Activated CD4-positive, alpha-beta T cell treated with anti-CD3 and anti-CD28 coated beads for 1 hour (primary cell): ENCODE measurements at places on chromosomes 3 and 15.

- no peak for DNase-seq
These were observed 114.7 kb upstream of the FRMD4B start for GRCh38 chr3:69500604-69501003.

GRCh38 chr15:66917904-66918448, 147.4 kb upstream of the SMAD3 start:
- no peak for DNase-seq

- DNase-seq = no peak
These were observed 90.4 kb downstream of the CACNA2D3 start for GRCh38 chr3:54212723-54213122.

DNA sequence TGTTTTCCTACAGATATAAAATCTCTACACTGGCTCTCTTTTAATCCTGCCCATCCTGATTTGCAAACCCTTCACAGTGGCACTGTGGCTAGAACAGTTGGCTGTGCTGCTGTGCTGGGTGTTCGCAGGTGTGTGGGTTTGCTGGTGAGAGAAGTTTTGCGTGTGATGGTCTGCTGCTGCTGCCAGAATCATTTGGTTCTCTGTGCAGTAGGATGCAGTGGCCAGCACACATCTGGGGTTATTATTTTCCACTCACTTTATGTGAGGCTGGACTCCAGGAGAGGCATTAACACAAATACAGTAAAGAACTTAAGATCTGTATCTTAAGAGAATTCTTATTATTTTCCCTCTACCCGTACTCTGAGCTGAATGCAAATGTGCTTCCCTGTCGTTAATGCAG, 16.0 kb upstream of the PSMD6 start:
- no peak for DNase-seq

GRCh38 chr15:51727141-51727897, 10.1 kb downstream of the LYSMD2 start:
- DNase-seq = no peak

- no peak for DNase-seq
These were observed 112.6 kb downstream of the GABRB3 start for GRCh38 chr15:26660241-26660640.

GRCh38 chr3:186221760-186222378, 113.0 kb upstream of the ETV5 start:
- no peak for DNase-seq

GRCh38 chr3:54121414-54122323, 683 bp upstream of the CACNA2D3 start:
- DNase-seq = no peak

- no peak for DNase-seq
These were observed 38.8 kb downstream of the KLHL25 start for GRCh38 chr15:85755942-85756341.

- DNase-seq = no peak
These were observed 171.1 kb downstream of the KCNAB1 start for GRCh38 chr3:156291272-156292123.

- DNase-seq = no peak
These were observed 20.6 kb upstream of the C3orf49 start for GRCh38 chr3:63798544-63798943.

- DNase-seq = no peak
These were observed 56.6 kb upstream of the TIPARP start for GRCh38 chr3:156617781-156618180.

- no peak for DNase-seq
These were observed 508 bp downstream of the GORASP1 start for GRCh38 chr3:39106851-39107387.

- DNase-seq = no peak
These were observed 73.0 kb upstream of the PCSK6 start for GRCh38 chr15:101562428-101563059.

- no peak for DNase-seq
These were observed 62.9 kb downstream of the KLF15 start for GRCh38 chr3:126294211-126294808.

- DNase-seq = no peak
These were observed 14.8 kb downstream of the ADAMTS7 start for GRCh38 chr15:78796510-78796909.

DNA sequence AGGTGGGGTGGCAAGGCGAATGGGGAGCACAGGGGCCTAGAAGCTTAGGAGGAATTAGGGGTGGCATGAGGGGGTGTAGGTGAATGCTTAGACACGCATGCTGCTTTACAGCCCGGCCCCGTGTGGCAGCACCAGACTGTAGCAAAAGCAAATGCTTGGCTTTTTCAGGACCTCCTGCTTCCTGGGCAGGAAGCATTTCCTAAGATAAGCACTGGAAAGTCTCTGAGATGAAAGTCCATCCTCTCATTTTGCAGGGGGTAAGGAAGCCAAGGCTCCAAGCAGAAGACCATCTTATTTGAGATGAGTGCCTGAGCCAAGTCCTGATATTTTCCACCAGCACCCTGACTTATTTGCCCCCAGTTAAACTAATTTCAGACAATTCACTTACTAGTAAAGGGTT, 12.9 kb downstream of the SSUH2 start:
- no peak for DNase-seq

DNA sequence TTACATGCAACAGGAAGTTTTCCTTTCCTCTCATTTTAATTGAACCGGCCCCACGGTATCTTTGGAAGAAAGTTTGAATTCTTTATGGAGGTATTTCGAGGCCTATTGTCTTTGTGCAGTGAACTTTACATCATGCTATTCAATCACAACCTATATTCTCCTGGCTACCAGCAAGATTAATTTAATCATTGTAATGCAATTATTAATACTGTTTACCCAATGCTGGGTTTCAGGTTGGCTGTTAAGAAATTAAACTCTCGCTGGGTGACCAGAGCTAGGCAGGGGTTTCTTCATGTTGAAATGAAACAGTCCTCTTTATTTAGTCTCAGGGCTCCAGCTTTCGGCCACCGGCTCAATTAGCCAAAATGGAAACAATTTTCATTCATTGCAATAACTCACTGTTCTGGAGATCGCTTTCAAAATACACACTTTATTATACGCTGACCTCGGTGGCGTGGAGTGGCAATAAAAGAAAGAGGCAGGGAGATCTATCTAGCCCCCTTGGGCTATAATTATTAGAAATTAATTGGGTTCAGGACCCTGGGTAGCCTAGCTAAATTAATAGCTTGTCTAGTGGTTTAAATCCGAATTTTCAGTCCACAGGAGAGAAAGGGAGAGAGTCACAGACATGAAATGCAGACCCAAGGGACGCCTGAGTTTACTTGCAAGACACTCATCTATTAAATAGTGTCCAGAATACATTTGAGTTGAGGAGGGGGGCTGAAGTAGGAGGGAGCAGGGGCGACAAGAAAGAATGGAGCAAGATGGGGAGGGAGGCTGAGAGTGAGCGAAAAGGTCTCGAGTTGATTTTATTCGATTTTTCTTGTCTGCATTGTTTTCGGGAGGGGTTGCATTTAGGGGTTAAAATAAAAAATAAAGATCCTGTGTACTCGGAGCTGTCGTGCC, 3.9 kb upstream of the MECOM start:
- no peak for DNase-seq

DNA sequence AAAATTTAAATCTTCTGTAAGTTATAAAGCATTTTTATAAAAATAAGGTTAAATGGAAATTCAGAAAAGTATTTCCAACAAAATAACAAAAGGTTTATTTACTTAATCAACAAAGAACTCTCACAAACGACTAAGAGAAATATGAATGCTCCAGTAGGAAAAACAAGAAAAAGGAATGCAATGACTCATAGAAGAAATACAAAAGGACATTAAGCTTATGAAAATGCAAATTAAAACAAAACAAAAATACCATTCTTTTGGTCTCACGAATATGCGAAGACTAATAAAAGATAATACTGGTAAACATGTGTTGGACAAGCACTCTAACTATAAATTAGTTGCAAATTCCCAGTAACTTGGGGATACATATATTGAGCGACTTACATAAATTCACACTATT, 17.5 kb upstream of the TBC1D5 start:
- DNase-seq = no peak

DNA sequence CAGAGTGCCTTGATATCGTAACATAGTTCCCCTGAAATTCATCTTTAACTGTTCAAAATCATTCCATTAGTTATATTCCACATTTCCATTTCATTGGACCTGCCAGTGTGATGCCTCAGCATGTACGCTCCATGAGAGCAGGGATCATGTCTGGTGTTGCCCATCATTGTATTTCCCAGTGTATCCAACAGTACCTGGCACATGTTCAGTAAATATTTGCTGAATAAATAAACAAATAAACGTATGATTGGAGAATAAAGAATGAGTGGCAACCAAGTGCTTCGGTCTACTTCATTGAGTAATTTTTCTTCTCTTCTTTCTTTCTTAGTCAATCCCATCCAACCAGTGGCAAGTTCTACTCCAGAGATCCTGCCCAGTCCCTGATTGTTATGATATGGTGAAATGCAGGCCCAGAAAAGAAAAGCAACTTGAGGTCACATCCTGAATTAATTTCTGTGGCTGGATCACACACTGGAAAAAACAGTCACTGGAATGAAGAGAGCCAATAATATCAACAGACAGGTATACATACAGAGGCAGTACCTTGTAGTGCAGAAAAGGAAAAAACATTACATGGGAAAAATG, 101.2 kb downstream of the PLCH1 start:
- DNase-seq = no peak

GRCh38 chr3:119211193-119211592, 29.5 kb downstream of the B4GALT4 start:
- DNase-seq = no peak
